ENCODE measurements at places on chromosomes 6 and 20. TPM values are rescaled to one million over a fixed set of nuclear protein-coding genes. Genes with fewer than 3 reads are reported as not detected.

DTNBP1 gene
- 24.3 TPM for total RNA-seq

DNA sequence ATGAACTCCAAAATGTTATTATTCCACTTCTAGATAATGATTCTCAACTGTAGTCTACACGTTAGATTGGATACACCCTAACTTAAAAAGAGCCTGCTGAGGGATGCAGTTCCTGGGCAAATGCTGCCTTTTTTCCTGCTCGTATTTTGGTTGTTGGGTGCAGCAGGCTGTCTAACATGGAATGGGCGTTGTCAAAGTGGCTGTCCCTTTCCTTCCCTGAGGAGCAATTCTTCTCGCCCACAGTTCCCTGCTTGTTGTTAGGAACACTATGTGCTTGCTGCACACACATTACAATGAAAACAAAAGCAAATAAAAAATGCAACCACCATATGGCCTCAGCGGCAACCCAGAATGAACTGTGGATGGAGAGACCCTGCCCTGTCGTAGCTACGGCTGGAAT is 1.7 kb upstream of the ADGRF5 start:
- H3K4me3 ChIP-seq = no peak overlapping the region
- H3K27me3 ChIP-seq = peaks cover 2% of the 10 kb centered on the region

VGLL2 gene
- not detected for total RNA-seq

TREML2 gene
- 7.5 TPM for total RNA-seq

GRCh38 chr6:108501559-108501958 is 59.2 kb upstream of the FOXO3 start:
- no peaks in the 10 kb centered on the region for H3K4me1 ChIP-seq
- no peaks in the 10 kb centered on the region for H3K27me3 ChIP-seq

DNA sequence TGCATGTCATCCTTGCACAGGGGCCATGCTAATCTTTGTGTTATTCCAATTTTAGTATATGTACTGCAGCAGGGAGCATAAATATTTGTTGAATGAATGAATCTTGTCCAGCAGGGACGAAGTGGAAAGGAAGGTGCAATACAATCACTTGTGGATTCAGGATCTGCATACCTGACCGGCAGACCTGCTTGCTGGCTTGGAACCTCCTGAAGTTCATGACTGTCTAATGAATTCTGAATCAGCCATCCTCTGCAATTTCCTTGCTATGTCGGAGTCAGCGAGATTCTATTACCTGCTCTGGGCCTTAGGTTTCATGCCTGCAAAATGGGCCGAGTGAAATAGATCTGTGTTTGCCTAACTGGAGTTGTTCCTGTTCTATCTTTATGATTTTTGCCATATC is 17.4 kb upstream of the NCOA3 start:
- H3K4me1 ChIP-seq = peaks cover 46% of the 10 kb centered on the region
- no peaks in the 10 kb centered on the region for H3K36me3 ChIP-seq

- H3K27me3 ChIP-seq = no peaks in the 10 kb centered on the region
- DNase-seq = no peak
- H3K4me1 ChIP-seq = no peaks in the 10 kb centered on the region
- no peak overlapping the region for H3K4me3 ChIP-seq
- H3K36me3 ChIP-seq = no peaks in the 10 kb centered on the region
These were observed 134.2 kb downstream of the PKHD1 start for GRCh38 chr6:51953246-51953645.

DNA sequence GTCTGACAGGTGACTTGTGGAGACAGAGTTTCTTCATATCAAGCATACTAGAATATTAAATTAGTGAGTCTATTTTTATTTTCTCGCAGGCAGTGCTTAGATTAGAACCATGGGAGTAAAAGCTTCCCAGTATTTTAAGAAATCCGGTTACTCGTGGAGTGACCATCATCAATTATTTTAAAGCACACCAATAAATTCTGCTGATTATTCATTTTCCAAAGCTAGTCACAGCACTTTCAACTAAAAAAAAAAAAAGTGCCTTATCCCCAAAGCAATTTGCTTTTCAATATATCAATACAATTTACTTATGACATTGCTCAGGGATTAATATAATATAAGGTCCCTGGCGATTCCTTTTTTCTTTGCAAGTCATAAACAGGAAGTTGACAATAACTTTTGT is 26.3 kb upstream of the OLIG3 start:
- no peak overlapping the region for H3K4me3 ChIP-seq
- H3K4me1 ChIP-seq = no peaks in the 10 kb centered on the region
- no peak overlapping the region for H3K27ac ChIP-seq
- H3K36me3 ChIP-seq = no peaks in the 10 kb centered on the region
- DNase-seq = no peak
- peaks cover 24% of the 10 kb centered on the region for H3K27me3 ChIP-seq

GRCh38 chr6:128368213-128368944 is 152.0 kb downstream of the PTPRK start:
- H3K36me3 ChIP-seq = no peaks in the 10 kb centered on the region
- H3K27me3 ChIP-seq = no peaks in the 10 kb centered on the region
- no peak overlapping the region for H3K4me3 ChIP-seq
- no peak overlapping the region for H3K27ac ChIP-seq
- no peak for DNase-seq

DNA sequence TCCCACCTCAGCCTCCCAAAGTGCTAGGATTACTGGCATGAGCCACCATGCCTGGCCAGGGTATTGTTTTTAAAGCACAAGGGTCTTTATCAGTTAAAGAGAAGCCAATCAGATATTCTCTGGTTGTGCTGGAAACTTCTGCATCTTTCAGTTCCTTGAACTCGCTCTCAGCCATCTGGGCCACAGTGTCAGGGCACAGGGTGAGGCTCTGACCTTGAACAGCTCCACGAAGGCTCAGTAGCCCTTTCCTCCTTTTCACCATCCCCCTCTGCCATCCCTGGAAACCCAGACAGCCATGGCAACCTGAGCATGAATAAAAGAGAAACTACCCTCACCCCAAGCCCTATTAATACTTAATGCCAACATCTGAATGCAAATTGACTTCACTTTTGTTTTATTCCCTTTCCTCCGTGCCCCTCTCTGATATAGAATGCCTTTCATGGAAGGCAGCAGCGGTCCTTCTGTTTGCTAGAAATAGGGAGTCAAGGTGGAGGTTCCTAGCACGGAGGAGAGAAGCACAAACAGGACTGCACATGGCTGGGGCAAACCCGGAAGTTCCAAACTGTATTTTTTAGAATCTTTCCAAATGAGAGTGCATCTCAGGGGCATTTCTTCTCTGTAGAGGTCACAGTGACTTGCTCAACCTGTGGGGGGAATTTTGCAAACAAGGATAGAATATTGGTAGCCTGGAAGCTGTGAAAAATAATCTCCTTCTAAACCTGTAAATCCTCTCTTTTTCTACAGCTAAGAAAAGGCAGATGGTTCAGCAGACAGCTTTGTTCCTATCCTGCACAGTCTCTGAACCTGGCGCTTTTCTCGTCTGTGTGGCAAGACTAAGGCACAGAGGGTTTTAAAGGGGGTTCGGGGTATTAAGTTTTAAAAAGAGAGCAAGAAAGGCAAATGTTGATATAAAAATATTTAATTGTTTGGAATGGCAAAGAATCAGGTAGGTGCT is 176.4 kb upstream of the RREB1 start:
- no peak overlapping the region for H3K4me3 ChIP-seq
- no peak for DNase-seq
- no peaks in the 10 kb centered on the region for H3K36me3 ChIP-seq
- H3K27me3 ChIP-seq = peaks cover 17% of the 10 kb centered on the region

- DNase-seq = peak; percentile 82
- peaks cover 17% of the 10 kb centered on the region for H3K4me1 ChIP-seq
- no peaks in the 10 kb centered on the region for H3K36me3 ChIP-seq
- peak overlapping the region; percentile 80 for H3K4me3 ChIP-seq
- peak overlapping the region; percentile 67 for H3K27ac ChIP-seq
- no peaks in the 10 kb centered on the region for H3K27me3 ChIP-seq
These were observed 10.0 kb upstream of the POU5F1 start for GRCh38 chr6:31180500-31180899.

- H3K36me3 ChIP-seq = no peaks in the 10 kb centered on the region
- H3K27ac ChIP-seq = no peak overlapping the region
- no peak for DNase-seq
- peaks cover 4% of the 10 kb centered on the region for H3K27me3 ChIP-seq
- H3K4me3 ChIP-seq = no peak overlapping the region
- H3K4me1 ChIP-seq = no peaks in the 10 kb centered on the region
These were observed 13.4 kb upstream of the FAM50B start for GRCh38 chr6:3835785-3836184.

DNA sequence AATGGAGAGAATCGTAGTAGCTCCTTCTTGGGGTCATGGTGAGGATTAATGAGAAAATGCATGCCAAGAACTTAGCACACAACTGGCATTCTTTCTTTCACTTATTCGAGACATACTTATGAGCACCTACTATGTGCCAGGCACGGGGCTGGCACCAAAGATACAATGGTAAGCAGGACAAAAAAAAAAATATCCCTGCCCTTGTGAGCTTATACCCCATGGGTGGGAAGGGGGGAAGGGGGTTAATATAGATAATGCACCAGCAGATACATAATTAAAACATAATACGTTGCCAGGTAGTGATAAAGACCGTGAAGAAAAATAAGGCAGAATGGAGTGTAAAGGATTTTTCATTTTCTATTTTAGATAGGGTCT is 8.3 kb downstream of the SLC13A3 start:
- DNase-seq = no peak
- H3K4me1 ChIP-seq = no peaks in the 10 kb centered on the region
- no peak overlapping the region for H3K27ac ChIP-seq
- peaks cover 4% of the 10 kb centered on the region for H3K27me3 ChIP-seq
- H3K36me3 ChIP-seq = no peaks in the 10 kb centered on the region

DNA sequence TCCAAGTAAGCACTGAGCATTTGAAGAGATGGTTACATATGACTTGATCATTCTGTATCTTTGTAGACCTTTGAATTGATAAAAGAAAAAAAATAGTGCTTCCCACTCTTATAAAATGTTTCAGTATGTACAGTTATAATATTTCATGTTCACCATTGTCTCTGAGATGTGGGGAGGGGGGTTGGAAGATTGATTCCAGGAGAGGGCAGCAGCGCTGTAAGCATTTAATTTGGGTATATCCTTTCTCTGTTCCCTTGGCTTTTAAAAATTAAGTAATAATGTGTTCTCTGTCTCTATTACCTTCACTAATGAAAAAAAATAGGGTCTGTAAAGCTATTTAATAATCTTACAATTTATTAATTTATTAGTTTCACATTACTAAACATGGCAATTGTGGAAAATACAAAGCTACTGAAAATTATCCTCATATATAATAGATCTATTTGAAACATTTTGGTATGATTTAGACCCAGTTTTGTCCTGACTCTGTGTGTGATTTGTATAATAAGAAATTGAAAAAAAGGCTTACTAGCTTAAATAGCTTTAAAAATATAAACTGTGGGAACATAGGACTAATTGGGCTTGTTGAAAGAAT is 341.2 kb downstream of the CDKAL1 start:
- no peaks in the 10 kb centered on the region for H3K27me3 ChIP-seq
- H3K4me3 ChIP-seq = no peak overlapping the region
- H3K4me1 ChIP-seq = peaks cover 18% of the 10 kb centered on the region
- peak; percentile 11 for DNase-seq
- H3K36me3 ChIP-seq = peaks cover 14% of the 10 kb centered on the region
- no peak overlapping the region for H3K27ac ChIP-seq

WFDC12 gene
- not detected for total RNA-seq

DNA sequence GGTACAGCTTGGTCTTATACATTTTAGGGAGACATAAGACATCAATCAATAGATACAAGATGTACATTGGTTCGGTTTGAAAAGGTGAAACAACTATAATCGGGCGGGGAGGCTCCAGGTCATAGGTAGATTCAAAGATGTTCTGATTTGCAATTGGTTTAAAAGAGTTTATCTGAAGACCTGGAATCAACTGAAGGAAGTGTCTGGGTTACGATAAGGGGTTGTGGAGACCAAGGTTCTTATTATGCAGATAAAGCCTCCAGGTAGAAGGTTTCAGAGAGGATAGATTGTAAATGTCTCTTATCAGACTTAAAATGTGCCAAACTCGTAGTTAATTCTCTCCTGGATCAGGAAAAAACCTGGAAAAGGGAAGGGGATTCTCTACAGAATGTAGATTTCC is 5.9 kb upstream of the SERPINB6 start:
- peak overlapping the region; percentile 88 for H3K27ac ChIP-seq
- DNase-seq = no peak
- H3K4me1 ChIP-seq = peaks cover 34% of the 10 kb centered on the region
- H3K4me3 ChIP-seq = peak overlapping the region; percentile 11
- no peaks in the 10 kb centered on the region for H3K36me3 ChIP-seq

SLC35D3 gene
- total RNA-seq = not detected

TPBG gene
- 0.34 TPM for total RNA-seq

GRCh38 chr20:57738484-57738883 is 28.7 kb upstream of the PMEPA1 start:
- H3K4me1 ChIP-seq = no peaks in the 10 kb centered on the region
- DNase-seq = no peak

DNA sequence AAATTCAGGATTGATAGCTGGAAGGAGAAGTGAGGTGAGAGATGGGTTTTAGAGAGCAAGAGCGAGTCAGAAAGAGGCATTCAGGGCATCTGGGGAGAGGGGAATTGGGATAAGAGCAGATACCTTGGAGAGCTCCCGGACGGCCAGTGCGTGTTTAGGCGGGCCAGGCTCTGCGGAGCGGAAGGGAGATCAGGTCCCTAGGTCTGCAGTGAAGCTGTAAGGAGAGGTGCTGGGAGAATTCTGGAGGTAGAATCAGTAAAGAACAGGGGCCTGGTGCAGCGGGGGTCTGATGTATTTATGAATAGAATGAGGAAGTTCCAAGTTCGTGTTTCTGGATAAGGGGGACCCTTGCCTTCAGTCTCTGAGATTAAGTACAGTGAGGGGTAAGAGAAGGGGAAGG is 47.4 kb upstream of the FAM83D start:
- peaks cover 14% of the 10 kb centered on the region for H3K36me3 ChIP-seq
- peaks cover 86% of the 10 kb centered on the region for H3K4me1 ChIP-seq
- H3K27ac ChIP-seq = peak overlapping the region; percentile 6
- no peak overlapping the region for H3K4me3 ChIP-seq

GRCh38 chr6:15458021-15458459 is 204.8 kb downstream of the DTNBP1 start:
- H3K27ac ChIP-seq = no peak overlapping the region
- peaks cover 48% of the 10 kb centered on the region for H3K4me1 ChIP-seq
- no peak overlapping the region for H3K4me3 ChIP-seq
- H3K36me3 ChIP-seq = peaks cover 21% of the 10 kb centered on the region

GRCh38 chr6:137261761-137262160 is 42.6 kb upstream of the IFNGR1 start:
- no peak overlapping the region for H3K4me3 ChIP-seq
- no peak for DNase-seq
- H3K36me3 ChIP-seq = no peaks in the 10 kb centered on the region
- no peak overlapping the region for H3K27ac ChIP-seq
- H3K27me3 ChIP-seq = peaks cover 3% of the 10 kb centered on the region
- peaks cover 8% of the 10 kb centered on the region for H3K4me1 ChIP-seq

TULP4 gene
- total RNA-seq = 16.3 TPM

Measured in activated CD4-positive, alpha-beta memory T cell treated with anti-CD3 and anti-CD28 coated beads for 36 hours (primary cell).